CD4-positive, alpha-beta T cell treated with Interleukin-10 for 1 hour (primary cell): ENCODE measurements at places on chromosomes 3 and 15.

DNA sequence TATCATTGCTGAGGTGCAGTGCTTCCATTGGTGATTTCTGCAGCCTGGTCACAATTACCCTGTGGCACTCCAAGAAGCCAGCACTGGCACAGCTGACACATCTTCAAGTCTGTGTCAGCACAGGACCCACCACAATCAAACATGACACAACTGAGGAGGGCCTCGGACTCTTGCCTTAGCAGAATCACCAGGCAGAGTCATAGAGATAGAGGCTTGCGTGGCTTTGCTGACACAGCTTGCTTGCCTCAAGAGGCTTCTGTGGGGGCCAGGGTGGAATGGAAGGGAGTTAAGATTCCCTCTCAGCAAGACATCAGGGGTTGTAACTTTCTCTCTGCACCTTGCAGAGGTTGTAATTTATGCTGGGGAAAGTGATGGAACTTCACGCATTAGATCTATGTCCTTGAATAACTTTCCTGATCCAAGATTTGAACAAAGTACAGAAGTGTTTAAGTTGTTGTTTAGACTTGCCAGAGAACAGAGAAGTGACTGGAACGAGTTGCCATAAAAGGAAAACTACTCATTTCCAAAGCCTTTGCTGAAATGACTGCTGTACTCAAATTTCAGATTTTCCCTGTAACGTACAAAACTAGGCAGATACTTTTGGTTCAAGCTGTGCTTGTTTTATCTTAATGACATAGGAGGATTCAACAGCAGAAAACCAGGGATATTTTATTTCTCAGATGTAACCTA, 170.7 kb downstream of the DIPK2A start:
- DNase-seq, result no peak

GRCh38 chr15:69045802-69046201, 31.3 kb downstream of the NOX5 start:
- DNase-seq, result no peak

GRCh38 chr3:46112296-46112695, 85.0 kb upstream of the XCR1 start:
- no peak for DNase-seq

- DNase-seq, result no peak
Measured at GRCh38 chr3:113532698-113533533, 561 bp downstream of the SIDT1 start.

- no peak for DNase-seq
Measured at GRCh38 chr15:67732671-67733374, 92.5 kb upstream of the SKOR1 start.

DNA sequence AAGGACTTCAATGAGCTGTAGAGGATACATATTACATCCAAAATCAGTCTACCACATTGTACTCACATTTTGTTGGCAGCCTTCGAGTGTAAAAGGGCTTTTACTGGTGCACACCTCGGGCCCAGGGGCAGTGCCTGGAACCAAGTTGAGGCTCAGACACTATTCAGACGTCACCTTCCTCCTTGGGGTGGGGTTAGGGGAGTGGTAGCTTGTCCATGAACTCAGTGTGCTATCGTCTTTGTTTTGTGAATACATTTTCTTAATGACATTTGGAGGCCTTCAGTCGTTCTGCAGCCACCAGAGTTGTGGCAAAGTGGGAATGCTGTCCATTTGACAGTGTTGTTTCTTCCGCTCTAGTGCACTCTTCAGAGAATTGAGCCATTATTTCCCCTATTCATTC, 114.2 kb downstream of the PGPEP1L start:
- no peak for DNase-seq

- no peak for DNase-seq
Measured at GRCh38 chr3:177441813-177442646, 244.7 kb upstream of the TBL1XR1 start.

DNA sequence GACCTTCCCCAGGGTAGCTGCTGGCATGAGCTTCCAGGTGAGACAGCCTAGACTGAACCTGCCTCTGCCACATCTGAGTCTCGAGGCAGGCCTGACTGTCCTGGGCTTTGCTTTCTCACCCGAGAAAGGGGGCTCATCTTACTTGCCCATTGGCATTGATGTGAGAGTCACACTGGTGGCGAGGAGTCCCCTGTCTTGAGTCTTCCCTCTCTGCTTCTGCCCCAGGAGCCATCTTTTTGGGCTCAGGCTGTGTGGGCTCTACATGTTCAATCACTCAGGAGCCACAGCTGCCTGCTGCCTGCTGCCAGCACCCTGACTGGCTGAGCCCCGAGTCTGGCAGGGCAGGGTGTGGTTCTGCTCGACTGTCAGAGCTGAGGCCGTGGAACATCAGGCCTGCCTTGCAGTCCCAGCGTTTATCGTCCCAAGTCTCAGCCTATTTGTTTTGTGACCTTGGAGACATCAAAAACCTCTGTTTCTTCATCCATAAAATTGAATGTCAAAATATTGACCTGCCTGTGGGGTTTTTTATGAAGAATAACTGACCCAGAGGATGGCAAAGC, 132.5 kb downstream of the DNAJB8 start:
- no peak for DNase-seq

DNA sequence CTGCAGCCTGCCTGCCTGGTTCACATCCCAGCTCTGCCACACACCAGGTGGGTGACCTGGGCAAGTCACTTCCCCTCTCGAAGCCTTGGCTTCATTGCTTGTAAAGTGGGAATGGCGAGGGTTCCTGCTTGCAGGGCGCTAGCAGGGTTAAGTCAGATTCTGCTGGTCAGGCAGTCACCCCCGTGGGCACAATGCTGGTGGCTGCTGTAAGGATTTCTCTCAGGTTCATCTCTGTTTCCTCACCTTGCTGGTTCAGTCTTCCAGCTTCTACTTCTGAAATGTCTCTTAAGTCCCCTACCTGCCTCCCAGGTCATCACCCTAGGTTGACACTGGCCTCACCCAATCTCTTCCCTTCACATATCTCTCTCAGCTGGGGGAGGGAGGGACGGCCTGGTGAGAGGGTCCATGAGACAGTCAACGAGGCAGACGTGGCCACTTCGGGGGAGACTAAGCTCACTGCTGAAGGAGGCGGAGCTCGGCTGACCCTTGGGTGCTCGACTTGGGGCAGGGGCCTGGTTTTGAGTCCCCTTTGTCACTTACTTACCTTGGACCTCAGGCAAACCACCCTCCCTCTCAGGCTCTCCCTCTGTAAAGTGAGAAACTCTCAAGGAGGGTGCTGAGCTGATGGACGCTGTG, 11.5 kb downstream of the CTSH start:
- no peak for DNase-seq

- DNase-seq, result no peak
Measured at GRCh38 chr3:140736863-140737460, 59.1 kb downstream of the TRIM42 start.

GRCh38 chr3:43792904-43793303, 102.2 kb downstream of the ABHD5 start:
- no peak for DNase-seq

- DNase-seq, result no peak
Measured at GRCh38 chr15:39172380-39173281, 408.2 kb upstream of the THBS1 start.

GRCh38 chr3:71299160-71299559, 284.4 kb downstream of the FOXP1 start:
- no peak for DNase-seq

- DNase-seq, result no peak
Measured at GRCh38 chr3:149327156-149327555, 6.3 kb downstream of the TM4SF18 start.

- DNase-seq, result no peak
Measured at GRCh38 chr3:143483214-143483613, 363.6 kb downstream of the CHST2 start.

DNA sequence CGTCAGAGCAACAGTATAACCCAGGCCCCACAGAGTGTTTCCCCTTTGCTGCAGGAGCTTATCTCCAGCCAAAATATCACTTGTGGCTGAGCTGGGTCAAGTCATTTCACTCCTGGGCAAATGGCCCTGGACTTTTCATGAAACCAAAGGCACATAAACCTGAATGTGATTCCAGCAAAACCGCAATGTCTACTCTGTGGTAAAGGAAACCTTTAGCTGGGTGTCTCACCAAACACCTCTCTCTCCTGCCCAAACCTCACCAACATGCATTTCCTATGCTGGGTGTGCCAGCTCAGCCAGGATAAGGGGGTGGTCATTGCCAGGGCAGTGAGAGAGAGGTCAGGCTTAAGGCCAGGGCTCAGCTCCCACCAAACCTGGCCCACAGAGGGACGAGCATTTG, 67.4 kb downstream of the GTPBP8 start:
- no peak for DNase-seq

DNA sequence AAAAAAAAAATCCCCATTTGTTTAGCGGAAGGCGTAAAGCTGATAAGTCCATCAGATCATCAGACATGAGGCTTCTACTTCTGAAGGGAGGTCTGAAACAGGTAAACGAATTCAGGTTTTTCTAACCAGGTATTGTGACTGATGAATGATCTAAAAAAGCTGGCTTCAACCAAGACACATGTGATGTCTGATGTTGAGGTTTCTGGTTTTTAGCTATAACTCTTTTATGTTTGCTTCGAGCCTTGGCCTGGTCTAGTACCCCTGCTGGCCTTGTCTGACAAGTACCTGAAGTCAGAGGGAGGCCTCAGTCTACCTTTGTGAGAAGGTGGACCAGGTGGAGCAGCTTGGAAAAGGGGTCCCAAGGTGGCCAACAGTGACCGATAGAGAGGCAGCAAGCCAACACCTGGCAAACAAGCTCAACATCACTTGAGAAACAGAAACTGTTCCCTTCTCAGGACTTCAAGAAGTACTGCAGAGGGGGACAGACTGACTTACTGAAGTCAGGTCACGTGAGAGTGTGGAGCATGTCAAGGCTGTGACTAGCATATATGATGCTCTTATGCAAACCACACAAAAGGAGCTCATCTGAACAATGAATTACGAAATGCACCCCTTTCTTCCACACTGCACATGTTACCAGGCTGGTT, 33.0 kb upstream of the CA12 start:
- no peak for DNase-seq

GRCh38 chr15:97984157-97984556, 23.7 kb downstream of the ARRDC4 start:
- DNase-seq, result no peak

DNA sequence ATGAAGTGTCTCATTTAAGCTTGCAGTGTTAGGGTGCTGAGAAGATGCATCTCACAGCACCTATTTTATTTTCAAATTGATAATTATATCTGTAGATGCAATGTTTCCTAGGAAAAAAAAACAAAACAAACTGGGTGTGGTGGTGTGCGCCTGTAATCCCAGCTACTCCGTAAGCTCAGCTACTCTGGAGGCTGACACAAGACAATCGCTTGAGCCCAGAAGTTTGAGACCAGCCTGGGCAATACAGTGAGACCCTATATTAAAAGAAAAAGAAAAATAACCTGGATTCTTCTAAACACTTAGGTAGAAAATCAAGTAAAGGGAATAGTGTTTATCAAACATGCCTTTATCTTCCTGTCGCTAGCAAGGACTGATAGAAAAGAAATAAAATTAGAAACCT, 1.9 kb downstream of the MINDY2 start:
- no peak for DNase-seq

- no peak for DNase-seq
Measured at GRCh38 chr3:197376020-197376419, 77.6 kb upstream of the DLG1 start.

DNA sequence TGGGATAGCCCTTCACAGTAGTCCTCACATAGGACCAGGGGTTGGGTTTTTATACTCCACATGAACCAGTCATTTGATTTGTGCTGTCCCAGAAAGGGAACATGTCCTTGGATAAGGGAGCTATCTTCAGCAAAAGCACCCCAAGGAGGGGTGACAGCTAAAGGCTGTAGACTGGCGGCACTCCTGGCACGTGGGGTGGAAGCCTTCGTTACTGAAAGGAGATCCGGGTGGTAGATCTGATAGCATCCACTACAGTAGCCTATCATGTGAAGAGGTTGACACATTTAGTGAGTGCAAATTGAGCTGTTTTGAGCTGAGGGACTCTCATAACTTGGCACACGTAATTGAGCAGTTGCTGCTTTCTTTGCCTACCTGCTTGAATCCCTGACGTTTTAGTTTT, 588.8 kb upstream of the GOLIM4 start:
- no peak for DNase-seq

DNA sequence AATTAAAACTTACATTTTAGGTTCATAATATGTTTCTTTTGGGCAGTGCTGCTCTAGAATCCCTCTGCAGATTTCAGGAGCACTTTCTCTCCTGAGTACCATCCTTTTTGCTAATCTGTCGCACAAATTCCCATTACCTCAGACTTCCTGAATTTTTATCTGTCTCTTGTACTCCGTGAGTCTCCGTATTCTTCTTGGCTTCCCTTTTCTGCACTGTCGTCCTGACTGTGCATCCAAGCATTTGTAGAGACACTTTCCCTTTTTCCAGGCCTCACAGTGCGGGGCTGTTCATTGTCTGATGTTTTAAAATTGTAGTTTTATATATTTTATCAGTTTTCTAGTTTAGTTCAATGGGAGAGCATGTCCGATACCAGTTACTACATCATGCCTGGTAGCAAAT, 27.3 kb downstream of the MEF2A start:
- DNase-seq, result no peak

DNA sequence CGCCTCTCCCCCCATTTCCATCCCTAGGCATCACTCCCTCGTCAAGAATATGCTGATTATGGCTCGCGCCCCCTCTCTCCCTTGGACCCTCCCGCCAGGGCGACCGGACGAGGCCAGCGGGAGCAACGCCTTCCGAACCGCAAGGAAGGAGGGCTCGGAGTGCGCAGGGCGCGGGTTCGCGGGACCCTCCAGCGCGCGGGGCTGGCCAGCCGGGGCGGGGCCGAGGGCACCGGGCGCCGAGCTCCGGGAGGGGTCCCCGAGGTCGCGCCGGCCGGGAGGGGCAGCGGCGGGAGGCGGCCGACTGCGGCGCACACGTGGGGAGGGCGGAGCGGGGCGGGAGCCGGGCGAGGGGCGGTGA, 483 bp downstream of the EHD4 start:
- DNase-seq, result no peak

GRCh38 chr15:48547286-48547685, 98.2 kb downstream of the FBN1 start:
- DNase-seq, result no peak

GRCh38 chr3:192373032-192373431, 354.3 kb downstream of the FGF12 start:
- no peak for DNase-seq

DNA sequence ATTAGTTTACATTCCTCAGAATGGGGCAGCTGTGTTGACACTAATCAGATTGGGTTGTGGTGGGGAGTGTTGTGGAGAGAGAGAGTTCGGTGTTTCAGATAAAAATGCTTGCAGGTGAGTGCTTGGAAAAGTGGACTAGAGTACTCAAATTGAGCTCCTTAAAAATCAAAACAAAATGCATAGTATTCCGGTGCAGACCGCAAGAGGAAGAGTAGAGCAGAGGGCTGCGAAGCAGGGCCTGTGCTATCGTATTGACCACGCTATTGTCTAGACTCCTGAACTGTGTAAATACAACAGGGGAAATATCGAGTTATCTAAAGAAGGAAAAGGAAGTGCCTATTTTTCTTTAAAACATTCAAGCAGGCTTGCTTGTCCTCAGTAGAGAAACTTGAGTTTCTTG, 159.5 kb downstream of the TP63 start:
- no peak for DNase-seq

- no peak for DNase-seq
Measured at GRCh38 chr15:65211482-65211982, 259 bp upstream of the CILP start.
